ENCODE measurements at places on chromosomes 12 and 14.
A peak's percentile ranks its signal among the peaks of the same experiment; 100 is the strongest.

GRCh38 chr12:127270193-127270592 lies 996.8 kb upstream of the TMEM132C start:
- no peak for DNase-seq

GRCh38 chr12:15527201-15528080 lies 205.1 kb downstream of the PTPRO start:
- peak; percentile 13 for DNase-seq

DNA sequence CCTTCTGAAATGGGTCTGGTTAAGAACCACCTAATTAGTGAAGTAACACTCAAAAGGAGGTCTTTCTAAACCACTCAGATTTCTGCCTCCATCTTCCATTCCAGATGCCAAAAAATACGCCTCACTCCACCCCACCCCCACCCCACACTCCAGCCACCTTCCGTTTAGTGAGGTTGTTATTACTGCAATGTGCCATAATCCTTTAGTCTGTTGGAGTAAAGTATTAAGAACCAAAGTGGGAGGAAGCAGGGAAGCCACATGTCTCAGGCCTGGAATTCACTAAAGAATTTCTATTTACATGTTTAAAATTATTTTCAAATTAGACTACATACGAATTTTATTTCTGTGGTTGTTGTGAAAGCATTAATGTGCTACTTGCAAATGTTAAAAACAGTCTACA lies 7.4 kb downstream of the KIF21A start:
- DNase-seq, result no peak

- no peak for DNase-seq
These were observed 18.6 kb downstream of the C14orf132 start for GRCh38 chr14:96057738-96058137.

- DNase-seq, result no peak
These were observed 29.1 kb downstream of the PLEKHH1 start for GRCh38 chr14:67562025-67562775.

GRCh38 chr12:111546171-111546570 lies 52.9 kb downstream of the ATXN2 start:
- no peak for DNase-seq

DNA sequence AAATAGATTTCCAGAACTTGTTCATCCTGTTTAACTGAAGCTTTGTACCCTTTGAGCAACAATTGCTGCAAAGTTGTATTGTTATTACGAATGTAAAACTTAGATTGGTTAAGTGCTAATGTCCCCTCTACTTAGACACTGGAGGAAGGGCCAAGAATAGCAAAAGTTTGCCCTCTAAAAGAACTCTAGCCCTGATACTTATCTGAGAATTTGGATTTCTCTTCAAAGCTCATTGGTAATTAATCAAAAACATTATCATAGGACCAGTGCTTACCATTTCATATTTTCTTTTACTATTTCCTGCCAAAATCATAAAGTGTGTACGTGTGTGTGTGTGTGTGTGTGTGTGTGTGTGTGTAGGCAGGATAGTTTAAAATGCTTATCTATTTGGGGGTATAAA lies 58.2 kb downstream of the LMNTD1 start:
- no peak for DNase-seq

DNA sequence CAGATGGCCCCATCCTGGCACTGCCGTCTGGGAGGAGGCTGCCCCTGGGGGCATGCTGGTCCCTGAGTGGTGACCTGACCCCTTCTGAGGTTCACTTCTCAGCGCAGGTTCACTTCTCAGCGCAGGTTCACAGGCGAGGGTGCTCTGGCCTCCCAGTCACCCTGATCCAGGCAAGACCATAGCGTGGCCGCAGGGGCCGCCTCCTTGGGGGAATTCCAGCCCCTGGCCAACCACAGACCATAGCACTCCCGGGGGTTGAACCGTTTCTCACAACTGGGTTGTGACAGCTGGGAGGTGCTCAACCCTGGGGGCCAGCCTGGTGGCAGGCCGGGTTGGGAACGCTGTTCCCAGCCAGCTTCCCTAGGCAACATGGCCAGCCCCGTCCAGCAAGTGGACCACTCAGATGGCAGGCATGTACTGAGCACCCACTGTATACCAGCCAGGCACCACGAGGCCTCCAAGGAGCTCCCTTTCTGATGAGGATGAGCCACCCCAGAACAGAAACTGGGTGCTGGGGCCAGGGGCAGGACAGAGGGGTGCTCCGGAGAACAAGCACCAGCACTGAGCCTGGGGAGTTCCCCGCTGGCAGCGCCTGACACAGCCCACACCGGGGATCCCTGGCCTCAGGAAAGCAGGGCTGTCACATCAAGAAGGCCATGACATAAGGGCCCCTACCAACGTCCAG lies 28.3 kb upstream of the ZFP36L1 start:
- no peak for DNase-seq

DNA sequence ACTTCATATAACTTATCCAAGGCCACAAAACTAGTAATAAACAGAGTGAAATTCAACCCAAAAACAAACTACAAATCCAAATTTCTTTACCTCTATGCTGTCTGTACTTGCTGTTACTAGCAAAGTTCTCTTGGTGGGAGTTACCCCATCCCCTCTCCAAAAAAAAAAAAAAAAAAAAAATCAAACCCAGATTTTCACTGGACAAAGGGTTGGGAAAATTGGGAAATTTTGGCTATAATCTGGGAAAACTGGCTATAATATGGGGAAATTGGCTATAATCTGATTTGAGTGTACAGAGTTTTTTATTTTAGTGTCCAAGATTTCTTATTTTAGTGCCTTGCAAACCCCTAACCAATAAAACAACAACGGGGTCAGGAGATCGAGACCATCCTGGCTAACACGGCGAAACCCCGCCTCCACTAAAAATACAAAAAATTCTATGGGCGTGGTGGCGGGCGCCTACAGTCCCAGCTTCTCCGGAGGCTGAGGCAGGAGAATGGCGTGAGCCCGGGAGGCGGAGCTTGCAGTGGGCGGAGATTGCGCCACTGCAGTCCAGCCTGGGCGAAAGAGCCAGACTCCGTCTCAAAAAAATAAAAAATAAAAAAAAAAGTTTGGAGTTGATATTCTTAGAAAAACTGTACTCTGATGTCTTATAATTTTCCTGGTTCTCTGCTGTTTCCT lies 148.4 kb downstream of the CHST11 start:
- DNase-seq, result no peak

GRCh38 chr14:49516286-49516685 lies 69.9 kb downstream of the RPS29 start:
- DNase-seq, result no peak

- no peak for DNase-seq
These were observed 218.8 kb downstream of the DAD1 start for GRCh38 chr14:22370084-22370847.

- no peak for DNase-seq
These were observed 422.3 kb downstream of the FUT8 start for GRCh38 chr14:65834812-65835211.

- DNase-seq, result no peak
These were observed 141.6 kb downstream of the GXYLT1 start for GRCh38 chr12:42003031-42003430.

DNA sequence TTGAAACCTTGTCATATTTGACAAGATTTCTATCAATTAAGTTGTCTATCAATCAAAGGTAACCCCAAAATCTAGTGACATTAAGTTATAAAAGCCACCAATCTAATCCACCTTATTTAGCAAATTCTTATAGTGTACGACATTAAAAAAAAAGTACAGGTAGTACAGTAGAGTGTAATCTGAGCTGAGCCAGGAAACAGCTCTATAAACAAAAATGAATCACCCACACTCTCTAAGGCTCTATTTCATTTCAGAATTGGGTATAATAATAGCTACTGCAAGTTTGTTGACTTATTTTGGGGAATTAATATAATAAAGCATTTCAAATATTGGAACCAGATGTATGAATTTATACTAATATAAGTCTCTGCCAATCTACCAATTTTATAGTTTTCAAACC lies 342.4 kb upstream of the FLRT2 start:
- DNase-seq, result no peak

- DNase-seq, result no peak
These were observed 6.5 kb downstream of the KCNK10 start for GRCh38 chr14:88316521-88316920.

DNA sequence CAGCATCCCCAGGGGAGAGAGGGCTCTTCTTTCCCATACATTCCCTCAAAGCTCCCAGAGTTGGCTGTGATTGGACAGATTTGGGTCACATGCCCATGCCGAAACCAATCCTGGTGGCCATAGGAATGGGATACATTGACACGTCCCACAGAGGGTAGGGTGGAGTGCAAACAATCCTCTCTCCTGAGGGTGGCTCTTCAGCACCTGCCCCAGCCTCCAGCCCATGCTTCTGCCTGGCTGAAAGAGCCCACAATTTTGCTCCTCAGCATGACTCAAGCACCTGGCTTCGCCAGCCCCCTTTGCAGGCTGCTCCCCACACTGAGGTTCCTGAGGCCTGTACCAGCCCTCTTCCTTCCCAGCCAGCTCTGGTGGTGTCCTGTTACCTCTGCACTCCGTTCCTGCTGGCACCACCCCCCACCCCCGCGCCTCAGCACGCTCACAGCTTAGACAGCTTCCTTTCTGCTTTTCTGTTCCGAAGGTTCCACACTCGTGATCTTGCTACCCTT lies 71.7 kb downstream of the CCDC92 start:
- no peak for DNase-seq

DNA sequence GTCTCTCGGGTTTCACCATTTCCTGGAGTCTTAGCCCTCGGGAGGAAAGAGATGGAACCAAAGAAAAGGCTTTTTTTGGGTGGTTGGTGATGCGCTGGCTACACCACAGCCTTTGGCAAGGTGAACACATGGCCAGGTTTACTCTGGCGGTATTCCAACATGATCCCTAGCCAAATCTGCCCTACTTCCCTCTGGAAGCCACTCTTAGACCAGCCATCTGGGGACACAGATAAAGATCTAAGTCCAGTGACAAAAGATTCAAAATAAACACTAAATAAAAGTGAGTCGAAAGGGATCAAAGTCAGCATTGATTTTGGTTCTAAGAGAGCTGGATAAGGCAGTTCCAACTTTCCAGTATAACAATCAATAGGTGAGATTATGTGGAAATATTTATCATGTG lies 694.5 kb downstream of the VRK1 start:
- DNase-seq, result no peak

GRCh38 chr14:89534902-89535685 lies 118.1 kb upstream of the FOXN3 start:
- DNase-seq, result no peak

- DNase-seq, result no peak
These were observed 32.0 kb downstream of the SSH1 start for GRCh38 chr12:108825201-108825950.

GRCh38 chr14:95346820-95347219 lies 27.1 kb upstream of the CLMN start:
- DNase-seq, result peak; percentile 32

GRCh38 chr14:97046967-97047366 lies 249.8 kb downstream of the VRK1 start:
- no peak for DNase-seq

GRCh38 chr14:74472601-74473000 lies 20.5 kb downstream of the NPC2 start:
- DNase-seq, result no peak

DNA sequence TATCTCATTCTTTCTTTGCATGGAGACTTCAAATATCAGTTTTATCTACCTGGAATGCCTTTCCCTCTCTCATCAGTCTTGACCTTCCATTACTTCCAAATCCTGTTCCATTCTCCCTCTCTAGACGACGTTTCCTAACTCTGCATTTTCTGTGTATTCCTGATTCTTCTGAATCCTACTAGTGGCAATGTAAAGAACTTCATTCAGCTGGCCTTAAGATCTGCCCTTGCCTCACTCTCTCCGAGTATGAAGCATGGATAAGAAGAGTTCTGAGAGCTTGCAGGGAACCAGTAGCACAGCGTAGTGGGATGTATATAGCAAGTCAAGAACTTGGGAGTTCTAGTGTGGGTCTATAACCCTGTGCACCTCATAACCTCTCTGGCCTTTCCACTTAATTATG lies 68.5 kb upstream of the HOXC13 start:
- no peak for DNase-seq

GRCh38 chr14:45559626-45560025 lies 306.6 kb upstream of the MIS18BP1 start:
- DNase-seq, result no peak

DNA sequence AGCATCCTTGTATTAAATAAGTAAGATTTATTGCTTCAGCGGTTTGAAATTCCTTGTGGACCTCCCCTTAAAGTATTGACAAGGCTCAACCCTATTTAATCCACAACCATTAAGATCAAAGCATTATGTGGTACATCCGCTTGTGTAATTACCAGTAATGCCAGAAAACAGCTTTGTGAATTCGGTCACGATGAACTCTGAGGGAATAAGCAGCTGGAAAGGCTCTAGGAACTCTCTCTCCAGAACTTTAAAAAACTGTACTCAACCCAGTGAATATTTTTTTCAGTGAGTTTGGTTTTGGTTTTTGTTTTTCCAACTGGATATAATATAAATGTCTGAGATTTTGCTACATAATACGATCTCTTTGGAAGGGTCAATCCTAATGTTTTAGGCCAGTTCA lies 49.3 kb upstream of the DIO2 start:
- no peak for DNase-seq

GRCh38 chr14:59069163-59069854 lies 119.2 kb upstream of the DAAM1 start:
- DNase-seq, result no peak

DNA sequence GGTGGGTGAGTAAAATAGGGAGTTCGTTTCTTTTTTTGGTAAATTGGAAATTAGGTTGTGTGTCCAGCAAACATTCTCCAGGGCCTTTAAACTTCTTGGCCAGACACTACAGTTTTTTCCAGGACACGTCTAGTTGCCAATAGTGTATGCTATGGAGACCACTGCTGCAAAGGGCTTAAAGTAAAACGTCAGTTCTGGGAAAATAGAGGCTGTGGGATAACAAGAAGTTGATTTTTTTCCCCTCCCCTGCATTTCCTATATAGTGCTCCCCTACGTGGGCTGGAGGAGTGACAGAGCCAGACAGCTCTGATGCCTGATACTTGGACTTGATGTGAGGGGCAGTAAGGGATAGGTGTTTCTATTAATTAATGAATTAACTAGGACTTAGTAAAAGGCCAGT lies 2.4 kb downstream of the ACVR1B start:
- no peak for DNase-seq

DNA sequence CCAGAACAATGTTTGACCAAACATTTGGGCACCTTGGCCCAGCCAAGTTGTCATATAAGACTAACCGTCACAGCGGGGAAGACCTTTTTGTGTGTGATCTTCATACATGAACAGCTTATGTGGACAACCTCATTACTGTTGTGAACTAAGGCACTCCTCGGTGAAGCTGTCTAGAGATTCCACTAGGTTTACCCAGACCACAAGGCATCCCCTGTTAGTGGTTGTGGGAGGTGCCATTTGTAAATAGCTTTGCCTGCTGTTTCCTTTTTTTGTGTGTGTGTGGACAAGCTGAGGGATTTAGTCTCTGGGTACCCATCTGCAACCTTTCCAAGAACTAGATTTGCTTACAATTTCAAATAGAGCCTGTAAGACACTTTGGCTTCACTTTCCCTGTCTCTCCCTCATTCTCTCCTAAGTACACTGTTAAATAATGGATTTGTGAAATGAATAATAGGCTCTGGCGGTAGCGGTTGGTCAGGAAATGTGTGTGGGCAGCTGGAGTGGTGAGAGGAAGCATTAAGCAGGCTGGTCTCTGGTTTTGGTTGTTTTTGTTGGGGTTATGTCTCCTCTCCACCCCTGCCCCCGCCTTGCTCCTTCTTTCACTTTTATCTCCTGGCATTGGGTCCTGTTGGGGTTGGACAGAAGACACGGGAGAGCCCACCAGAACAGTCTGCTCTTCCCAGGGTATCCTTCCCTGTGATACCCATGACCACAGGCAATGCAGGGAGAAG lies 727.6 kb downstream of the VRK1 start:
- DNase-seq, result no peak

GRCh38 chr14:95311752-95312151 lies 8.0 kb downstream of the CLMN start:
- no peak for DNase-seq

Data from SW 1271 (cell line).